Motor neuron (in vitro differentiated cells): ENCODE measurements at places on chromosomes 12 and 14. TPM values are rescaled to one million over a fixed set of nuclear protein-coding genes. Genes with fewer than 3 reads are reported as not detected.
A peak's percentile ranks its signal among the peaks of the same experiment; 100 is the strongest.

DNA sequence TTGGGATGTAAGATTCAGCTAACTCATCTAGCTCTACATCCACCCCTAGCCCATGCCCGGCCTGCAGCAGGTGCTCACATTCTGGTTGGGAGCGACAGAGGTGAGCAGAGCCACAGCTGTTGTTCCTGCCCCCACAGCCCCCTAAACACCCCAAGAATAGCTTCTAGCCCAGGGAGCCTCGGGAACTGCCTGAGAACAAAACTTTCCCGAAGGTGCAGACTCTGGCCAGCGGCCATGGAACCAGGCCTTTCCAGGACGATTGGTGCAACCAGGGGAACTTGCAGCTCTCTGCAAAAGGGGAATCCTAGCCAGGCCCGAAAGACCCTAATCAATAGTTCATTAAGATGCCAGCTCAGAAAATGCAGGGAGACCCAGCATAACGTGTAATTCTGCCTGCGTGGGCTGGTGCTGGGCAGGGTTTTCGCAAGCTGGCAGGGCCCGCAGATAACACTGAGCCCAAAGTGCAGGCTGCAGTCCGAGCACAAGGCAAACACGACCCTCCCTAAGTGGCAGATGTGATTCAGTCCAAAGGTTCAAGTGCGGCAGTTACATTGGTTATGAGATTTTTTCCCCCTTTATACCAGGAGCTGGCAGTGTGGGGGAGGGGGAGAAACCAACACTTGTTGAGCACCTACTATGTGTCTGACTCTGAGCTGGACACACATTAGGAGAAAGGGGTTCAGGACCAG is 122.5 kb upstream of the MAP1LC3B2 start:
- ATAC-seq, result no peak

- ATAC-seq, result peak; percentile 65
Measured at GRCh38 chr14:21525571-21525961, 580 bp downstream of the SALL2 start.

DNA sequence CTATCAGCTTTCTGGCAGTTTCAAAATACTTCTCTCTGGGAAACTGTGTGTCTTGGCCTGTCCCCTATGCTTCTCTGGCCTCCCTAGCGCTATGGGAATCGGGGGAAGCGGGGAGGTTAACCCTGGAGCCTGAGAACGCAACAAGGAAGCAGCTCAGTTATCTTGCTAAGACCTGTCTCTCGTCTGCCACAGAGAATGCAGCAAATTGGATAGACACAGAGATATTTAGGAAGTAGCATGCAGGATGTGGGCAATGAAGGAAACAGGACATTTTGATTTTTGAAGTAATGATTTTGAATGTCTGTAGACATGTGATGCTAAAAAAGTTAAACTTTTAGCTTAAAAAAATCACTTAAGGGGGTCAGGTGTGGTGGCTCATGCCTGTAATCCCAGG is 6.6 kb upstream of the CALCOCO1 start:
- ATAC-seq, result no peak

DNA sequence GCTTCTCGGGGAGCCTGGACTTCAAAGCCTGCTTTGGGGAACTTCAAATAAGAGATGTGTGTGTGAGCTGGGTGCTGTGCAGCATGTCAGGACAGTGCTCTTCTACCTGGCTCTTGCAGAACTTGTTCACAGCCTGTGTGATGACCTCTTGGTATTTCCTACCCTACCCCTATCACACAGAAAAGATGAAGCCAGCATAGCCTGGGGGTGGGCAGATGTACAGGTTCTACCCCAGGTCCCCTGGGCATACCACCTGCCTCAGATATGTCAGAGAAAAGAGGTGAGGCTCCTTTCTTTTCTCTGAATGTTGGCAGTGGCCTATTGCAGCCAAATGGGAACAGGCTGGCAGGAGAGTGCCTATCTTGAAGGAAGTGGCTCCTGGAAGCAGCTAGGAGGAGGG is 111.7 kb upstream of the ALG10B start:
- no peak for ATAC-seq

The DNAJC22 gene
- total RNA-seq, result 0.97 and 1.5 TPM in 2 replicates
